ENCODE measurements at places on chromosomes 3 and 15.
A peak's percentile ranks its signal among the peaks of the same experiment; 100 is the strongest.

- DNase-seq = no peak
Observed at GRCh38 chr3:55518451-55518850, 31.3 kb upstream of the WNT5A start.

DNA sequence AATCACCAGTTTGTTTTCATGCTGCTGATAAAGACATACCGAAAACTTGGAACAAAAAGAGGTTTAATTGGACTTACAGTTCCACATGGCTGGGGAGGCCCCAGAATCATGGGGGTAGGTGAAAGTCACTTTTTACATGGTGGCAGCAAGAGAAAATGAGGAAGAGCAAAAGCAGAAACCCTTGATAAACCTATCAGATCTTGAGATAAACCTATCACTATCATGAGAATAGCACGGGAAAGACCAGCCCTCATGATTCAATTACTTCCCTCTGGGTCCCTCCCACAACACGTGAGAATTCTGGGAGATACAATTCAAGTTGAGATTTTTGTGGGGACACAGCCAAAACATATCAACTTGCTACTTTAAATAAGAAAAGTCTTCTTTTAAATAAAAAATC lies 28.9 kb downstream of the CD200R1L start:
- no peak for DNase-seq

- no peak for DNase-seq
Observed at GRCh38 chr3:141306922-141307321, 61.4 kb upstream of the ZBTB38 start.

DNA sequence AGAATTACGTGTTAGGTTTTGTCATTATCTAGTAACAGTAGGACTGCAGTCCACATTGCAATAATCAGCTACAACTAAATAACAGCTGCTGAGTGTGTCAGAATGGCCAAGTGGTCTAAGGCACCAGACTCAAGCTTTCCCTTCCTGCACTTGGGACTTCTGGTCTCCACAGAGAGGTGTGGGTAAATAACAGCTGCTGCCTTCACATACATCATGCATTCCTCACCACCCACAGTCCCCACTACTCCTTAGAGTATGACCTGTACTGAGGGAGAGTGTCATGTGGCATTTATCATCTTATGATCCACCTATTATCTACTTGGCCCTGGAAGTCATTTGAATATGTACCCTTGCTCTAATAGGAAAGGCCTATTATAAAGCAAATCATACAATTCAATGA lies 22.2 kb upstream of the ZMAT3 start:
- DNase-seq = no peak

DNA sequence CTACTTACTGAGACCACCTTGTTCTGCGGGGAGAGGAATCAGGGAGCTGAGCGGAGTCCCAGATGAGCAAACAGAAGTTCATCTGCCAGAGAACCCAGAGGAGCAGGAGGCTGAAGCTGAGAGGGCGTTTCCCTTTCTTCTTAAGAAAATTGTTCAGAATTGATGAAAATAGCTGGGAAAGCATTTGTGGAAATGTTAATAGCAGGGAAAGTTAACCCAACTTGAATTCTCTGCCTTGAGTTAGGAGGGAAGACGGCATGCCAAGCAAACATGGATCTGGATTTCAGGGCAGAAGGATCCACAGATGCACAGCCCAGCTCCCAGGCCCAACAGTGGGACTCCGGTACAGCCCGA lies 23.2 kb downstream of the CRABP1 start:
- no peak for DNase-seq

- peak; percentile 30 for DNase-seq
Observed at GRCh38 chr3:76700323-76700722, 339.6 kb upstream of the ROBO2 start.

DNA sequence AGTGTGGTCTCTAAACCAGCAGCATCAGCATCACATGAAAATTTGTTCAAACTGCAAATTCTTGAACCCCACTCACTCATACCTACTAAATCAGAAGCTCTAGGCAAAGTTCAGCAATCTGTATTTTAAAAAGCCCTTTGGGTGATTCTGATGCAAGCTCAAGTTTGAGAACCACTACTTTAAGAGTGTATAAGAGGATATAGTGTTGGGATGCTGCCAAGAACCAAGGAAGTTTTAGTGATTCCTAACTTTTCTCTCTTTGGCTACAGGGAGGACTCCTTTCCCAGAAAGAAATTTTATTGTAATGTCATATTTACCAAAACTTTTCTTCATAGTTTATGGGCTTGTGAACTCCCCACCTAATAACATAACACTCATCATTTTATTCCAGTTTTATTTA lies 422.2 kb downstream of the TBC1D5 start:
- DNase-seq = no peak

- no peak for DNase-seq
Observed at GRCh38 chr3:101521211-101521701, 8.2 kb upstream of the SENP7 start.

- no peak for DNase-seq
Observed at GRCh38 chr15:52397118-52397517, 101.5 kb upstream of the MYO5C start.

- no peak for DNase-seq
Observed at GRCh38 chr15:33150971-33151370, 43.5 kb downstream of the FMN1 start.

DNA sequence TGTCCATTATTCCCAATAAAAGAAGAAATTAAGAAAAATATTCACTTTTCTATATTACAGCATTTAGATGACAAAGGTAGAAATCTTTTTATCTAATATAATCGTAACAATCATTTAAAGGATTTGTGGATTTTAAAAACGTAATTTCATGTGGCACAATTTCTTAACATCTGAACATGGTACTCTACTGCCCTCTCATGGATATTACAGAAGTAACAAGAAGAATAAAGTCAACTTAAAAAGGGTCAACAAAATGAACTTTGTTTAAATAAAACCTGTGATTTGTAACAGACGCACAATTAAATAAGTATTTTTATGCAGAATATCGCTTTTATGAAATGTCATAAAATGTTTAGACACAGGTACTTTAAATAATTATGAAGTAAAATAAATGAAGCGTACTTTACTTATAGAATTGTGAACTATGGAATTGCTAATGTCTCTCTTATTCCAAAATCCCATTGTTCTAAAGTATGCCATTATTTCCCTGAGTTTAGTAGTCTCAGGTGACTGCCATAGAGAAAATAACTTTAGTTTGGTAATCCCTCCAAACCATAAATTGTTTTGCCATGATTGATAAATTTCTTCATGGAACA lies 366.8 kb upstream of the ZNF385D start:
- peak; percentile 19 for DNase-seq

GRCh38 chr3:44206261-44206660 lies 35.4 kb upstream of the TOPAZ1 start:
- no peak for DNase-seq

GRCh38 chr3:35639254-35640186 lies at the start of gene ARPP21:
Gene ARPP21 (plus strand): TSS chr3:35639525. CDS start chr3:35681752, 42,227 bp downstream.
- DNase-seq = no peak

- no peak for DNase-seq
Observed at GRCh38 chr15:82646250-82647044, 716 bp downstream of the CPEB1 start.

- no peak for DNase-seq
Observed at GRCh38 chr3:173599673-173600072, 202.1 kb downstream of the NLGN1 start.

DNA sequence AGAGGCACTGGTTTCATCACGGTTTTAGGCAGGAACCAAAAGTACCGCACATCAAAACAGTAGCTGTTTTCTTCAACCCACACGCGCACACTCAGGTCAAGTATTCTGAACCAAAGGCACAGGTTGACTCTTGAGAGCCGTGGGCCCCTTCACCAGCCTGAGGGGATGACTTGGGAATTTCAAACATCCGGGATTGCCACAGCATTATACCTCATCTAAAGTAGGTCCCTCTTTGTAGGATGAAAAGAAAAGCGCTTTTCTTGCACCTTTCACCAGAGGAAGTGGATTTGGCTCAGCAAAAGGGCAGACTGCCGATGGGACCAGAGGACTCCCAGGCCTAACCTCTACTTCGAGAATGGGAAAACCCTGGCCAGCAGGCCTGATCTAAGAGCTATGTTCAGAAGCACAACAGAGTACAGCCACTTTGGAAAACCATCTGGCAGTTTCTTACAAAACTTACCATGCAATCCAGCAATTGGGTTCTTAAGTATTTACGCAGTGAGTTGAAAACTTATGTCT lies 88.2 kb upstream of the PROK2 start:
- no peak for DNase-seq

DNA sequence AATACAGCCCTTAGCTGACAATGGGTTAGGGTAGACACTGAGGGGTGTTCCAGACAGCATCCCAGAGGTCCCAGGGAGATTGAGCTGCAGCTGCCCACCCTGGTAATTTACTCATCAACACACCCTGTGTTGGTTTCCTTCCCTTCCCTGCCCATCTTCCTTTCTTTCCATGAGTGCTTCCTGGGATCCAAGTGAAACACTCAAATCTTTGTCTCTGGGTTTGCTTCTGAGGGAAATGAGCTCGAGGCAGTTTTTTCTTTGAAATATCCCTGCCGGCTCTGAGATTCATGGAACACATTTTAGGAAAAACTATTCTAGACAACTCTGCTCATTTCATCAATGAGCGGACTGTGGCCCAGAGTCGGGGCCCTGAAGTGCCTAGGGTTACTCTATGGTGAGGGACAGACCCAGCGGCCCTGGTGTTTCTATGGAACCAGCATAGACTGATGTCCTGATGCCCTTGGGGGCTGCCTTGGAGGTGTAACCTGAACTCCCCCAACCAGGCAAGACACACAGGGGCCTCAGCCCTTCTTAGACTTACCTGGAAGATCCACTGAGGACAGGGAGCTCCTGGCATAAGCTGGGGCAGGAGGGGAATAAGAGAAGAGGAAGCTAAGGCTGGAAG lies 14.9 kb upstream of the CSRNP1 start:
- DNase-seq = no peak

DNA sequence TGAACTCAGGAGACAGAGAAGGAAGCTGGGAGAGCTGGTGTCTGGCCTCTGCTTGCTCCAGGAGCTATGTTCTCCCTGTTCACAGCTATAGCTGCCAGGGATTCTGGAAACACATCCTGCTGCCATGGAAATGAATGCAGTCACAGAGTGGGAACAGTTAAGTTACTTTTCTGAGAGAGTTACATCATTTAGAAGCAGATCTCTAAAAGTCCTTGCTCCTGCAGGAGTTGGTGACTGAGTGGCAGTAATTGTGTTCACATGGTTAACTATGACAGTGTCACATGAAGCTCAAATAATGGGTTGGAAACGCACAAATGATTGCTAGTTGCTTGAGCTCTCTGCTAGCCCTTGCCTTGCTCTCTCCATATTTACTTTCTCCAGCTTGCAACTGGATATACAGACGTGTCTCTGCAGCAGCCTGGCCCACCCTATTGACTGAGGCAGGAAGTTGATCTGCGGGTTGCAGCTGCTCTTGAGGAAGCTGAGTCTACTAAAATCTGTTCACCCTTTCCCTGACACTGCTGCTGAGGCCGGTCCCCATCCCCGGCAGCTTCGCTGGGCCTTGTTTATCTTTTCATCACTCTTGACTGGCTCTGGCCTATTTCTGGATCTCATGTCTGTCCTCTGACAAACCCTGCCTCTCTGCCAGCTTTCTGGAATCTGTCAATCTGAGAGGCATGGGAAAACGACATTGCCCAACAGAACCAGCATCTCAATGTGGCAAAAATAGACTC lies 16.7 kb upstream of the ISLR start:
- DNase-seq = no peak

- no peak for DNase-seq
Observed at GRCh38 chr15:40062816-40063562, 24.0 kb upstream of the SRP14 start.

GRCh38 chr15:83283813-83284558 lies 478 bp downstream of the BNC1 start:
- no peak for DNase-seq

GRCh38 chr3:36511791-36512486 lies 131.6 kb downstream of the STAC start:
- no peak for DNase-seq

GRCh38 chr15:33581032-33581431 lies 270.3 kb downstream of the RYR3 start:
- peak; percentile 55 for DNase-seq

- DNase-seq = peak; percentile 89
Observed at GRCh38 chr15:30953731-30954378, 37.6 kb downstream of the MTMR10 start.

GRCh38 chr15:63461230-63461985 lies 43.0 kb upstream of the USP3 start:
- DNase-seq = no peak

GRCh38 chr3:119769394-119770149 lies 12.3 kb upstream of the NR1I2 start:
- DNase-seq = no peak

DNA sequence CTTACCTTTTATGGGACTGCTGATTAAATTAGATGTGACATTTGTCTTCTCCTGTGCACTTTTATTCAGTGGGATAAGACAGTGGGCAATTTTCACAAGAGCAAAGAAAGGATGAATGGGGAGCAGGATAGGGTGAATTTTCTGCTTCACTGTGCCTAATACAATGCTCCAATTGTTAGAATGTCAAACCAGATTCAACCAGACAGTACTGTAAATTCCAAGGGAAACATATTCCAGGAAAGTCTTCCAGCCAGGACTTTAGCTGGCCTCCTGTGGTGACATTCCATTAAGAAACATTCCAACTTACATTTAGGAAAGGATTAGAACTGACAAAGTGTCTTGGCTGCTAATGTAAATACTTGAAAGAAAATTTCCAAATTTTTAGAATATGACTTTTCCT lies 100.1 kb upstream of the PROK2 start:
- DNase-seq = no peak

GRCh38 chr3:112087746-112088145 lies 1.6 kb downstream of the C3orf52 start:
- no peak for DNase-seq

DNA sequence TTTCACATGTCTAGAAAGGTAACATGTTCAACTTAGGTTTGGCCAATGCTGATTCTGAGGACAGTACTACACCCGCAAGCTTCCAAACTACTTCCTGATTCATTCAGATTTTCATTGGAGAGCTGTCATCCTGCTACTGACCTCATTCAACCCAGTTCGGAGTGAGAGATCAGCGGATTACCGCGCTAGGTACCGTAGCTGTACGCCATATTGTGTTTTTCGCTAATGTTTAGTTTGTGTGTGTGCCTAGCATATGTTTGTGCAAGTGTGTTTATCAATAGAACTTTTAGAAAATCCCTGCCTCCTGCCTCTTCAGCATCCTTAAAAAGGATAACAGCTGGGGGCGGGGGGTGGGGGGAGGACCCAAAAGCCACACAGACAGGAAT lies 1.1 kb downstream of the ZBTB20 start:
- DNase-seq = no peak
